ENCODE measurements at places on chromosomes 7 and 10.

DNA sequence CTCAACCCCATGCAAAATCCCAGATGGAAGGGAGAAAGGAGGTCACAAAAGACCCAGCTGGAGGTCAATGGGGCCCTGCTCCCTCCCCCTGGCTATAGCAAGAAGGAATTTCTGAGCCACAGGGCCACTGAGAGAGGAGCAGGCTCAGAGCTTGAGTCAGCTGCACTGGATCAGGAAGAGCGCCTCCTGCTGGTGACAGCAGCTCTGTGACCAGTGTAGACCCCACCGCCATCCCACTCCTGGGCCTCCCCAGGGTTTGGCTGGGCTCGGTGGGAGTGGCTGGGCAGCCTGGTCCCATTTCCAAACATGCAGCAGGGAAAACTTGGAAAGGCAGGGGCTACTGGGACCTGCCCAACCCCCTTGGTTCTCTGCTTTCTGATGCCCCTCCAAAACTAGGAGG is 31.5 kb upstream of the PRLHR start:
- no peak for DNase-seq

DNA sequence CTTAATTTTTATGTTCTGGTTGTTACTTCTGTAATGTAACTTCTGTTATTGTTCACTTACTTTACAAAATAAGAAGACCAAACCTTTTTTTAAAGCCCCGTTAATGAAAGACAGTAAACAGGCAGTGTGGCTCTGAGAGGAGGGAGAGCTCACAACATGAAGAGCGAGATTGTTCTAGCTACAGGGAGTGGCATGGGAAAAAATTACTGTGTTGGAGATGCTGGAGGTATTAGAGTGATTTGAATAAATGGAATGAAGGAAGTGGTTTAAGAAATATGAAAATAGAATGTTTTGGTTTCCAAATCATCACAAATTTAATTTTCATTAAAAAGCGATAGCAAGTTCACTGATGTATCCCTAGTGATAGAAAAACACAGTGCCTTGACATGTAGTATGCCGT is 31.8 kb downstream of the REEP3 start:
- no peak for DNase-seq

- DNase-seq, result no peak
These were observed 32.1 kb downstream of the VWC2 start for GRCh38 chr7:49805371-49806007.

GRCh38 chr10:129021594-129022304 is 445.3 kb upstream of the MGMT start:
- no peak for DNase-seq

GRCh38 chr10:49518982-49519578 is 19.8 kb downstream of the ERCC6 start:
- DNase-seq, result peak; percentile 36

All from stimulated activated CD8-positive, alpha-beta memory T cell treated with anti-CD3 and anti-CD28 coated beads, Interleukin-4, amount 100 ng/mL, for 48 hours (primary cell).